ENCODE measurements at places on chromosomes 12 and 14.

DNA sequence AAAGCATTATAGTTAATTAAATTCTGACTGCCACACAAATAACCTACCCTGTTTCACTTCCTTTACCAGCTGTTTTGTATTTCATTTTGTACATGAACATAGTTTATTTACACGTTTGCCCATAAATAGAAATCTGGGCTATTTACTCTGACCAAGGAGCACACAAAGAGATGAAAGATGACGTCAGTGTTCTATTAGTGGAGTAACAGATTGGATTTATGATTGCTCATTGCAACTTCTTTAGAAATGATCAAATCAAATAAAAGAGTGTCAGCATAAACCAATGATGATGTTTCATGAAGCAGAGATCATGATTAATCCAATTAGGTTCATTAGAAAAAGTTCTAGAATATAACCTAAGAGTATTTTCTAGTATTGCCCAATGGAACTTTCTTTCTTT, 12.0 kb upstream of the RTL1 start:
- no peak for DNase-seq

DNA sequence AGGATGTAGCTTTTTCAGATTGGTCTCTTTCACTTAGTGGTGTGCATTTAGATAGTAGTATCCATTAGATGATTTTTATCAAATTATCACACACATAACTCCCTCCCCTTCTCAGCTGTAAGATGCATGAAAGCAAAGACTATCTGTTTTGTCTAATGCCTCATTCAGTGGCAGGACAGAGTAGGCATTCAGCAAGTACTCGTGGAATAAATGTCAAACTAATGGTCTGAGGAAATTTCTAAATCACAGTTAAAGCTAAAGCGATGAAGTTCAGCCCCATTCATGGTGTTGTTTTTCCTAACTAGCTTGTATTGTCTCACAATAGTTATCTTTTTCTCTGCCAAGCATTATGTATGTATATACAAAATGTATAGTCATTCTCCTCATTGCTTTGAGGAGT, 16.1 kb downstream of the CCNK start:
- no peak for DNase-seq

DNA sequence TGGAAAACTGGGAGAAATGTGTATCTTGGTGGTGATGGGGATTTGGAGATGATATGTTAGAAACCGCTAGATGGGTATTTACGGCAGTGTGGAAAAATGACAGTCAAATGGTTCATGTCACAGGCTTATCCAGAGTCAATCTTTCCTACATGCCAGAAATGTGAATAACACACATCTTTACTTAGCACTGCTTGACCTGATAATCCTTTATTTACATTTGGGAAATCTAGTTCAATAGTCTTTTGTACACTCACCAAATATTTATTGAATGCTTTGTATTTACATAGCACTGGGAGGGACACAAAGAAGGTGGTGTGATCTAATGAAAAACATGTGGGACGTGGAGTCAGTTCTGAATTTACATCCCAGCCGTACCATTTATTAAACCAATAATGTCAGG, 208.2 kb downstream of the DIO2 start:
- peak; percentile 58 for DNase-seq

- DNase-seq, result no peak
Observed at GRCh38 chr12:66495709-66496108, 183.2 kb downstream of the GRIP1 start.

DNA sequence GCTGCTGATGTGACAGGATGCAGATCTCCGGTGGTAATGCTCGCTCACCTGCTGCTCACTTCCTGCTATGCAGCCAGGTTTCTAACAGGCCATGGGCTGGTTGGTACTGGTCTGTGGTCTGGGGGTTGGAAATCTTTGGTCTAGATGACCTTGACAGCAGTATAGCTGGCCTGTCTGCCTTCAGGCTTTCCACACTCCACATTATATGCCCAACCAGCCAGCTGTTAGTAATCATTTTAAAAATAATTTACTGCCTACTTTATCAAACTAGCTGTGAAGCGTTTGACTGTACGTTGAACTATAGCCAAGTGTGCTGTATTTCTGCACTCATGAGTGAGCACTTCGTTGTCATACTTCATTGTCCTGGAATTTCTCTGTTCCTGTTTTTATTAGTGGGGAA, 424.0 kb upstream of the GARIN6 start:
- no peak for DNase-seq

All from NCI-H510A treated with DMSO at 0.1 percent for 48 hours (cell line).